ENCODE measurements at places on chromosomes 5 and 9.

GRCh38 chr5:89613222-89613956, 730.4 kb upstream of the MEF2C start:
- no peak for DNase-seq

- no peak for DNase-seq
These were observed 57.8 kb downstream of the BARX1 start for GRCh38 chr9:93897075-93897970.

DNA sequence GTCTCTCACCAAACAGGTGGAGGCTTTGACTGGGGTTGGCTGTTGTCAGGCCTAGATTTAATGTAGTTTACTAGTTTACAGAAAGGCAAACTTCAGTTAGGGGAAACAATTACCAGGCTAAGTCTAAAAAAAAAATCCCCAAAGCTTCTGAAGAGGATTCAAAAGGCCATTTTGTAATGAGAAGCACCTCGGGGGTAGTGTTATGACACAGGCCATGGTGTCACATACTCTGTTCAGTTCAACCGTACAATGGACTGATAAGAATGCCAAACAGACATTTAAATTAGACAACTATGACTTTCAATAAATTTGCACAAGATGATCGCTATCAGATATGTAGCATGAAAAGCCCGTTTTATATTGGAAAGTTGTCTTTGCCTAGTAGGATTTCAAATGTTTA, 120.1 kb upstream of the PCA3 start:
- DNase-seq: no peak

DNA sequence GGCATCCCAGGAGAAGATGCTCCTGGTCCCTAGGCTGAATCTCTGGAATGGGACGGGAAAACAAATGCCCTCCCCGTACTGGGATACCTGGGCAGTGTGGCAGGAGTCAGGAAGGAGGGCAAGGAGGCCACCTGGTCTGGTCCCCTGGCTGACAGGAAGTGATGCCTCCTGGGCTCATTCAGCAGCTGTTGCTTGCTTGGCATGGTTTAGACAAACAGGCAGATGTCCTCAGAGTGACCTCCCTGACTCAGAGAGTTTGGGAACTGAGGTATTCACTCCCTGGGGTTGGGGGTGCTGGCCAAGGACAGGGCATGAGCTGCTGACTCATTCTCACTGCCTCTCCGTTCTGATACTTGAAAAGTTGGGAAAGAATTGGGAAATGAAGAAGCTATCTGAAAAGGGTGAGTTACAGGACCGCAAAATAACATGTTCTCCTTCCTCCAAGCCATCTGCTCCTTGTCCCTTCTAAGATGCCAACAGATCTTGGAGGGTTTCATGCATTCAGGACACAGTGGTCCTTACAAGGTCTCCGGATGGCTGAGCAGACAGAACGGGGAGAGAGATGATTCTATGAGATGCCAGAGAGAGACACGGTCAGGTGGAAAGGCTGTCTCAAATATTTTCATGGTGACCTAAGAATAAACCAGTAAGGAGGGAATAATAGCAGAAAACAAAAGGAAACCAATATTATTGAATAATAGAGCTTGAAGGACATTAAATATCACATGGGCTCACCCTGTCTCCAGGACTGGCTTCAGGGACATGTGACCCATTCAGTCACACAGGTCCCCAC, 534.5 kb downstream of the BNC2 start:
- peak; percentile 22 for DNase-seq

DNA sequence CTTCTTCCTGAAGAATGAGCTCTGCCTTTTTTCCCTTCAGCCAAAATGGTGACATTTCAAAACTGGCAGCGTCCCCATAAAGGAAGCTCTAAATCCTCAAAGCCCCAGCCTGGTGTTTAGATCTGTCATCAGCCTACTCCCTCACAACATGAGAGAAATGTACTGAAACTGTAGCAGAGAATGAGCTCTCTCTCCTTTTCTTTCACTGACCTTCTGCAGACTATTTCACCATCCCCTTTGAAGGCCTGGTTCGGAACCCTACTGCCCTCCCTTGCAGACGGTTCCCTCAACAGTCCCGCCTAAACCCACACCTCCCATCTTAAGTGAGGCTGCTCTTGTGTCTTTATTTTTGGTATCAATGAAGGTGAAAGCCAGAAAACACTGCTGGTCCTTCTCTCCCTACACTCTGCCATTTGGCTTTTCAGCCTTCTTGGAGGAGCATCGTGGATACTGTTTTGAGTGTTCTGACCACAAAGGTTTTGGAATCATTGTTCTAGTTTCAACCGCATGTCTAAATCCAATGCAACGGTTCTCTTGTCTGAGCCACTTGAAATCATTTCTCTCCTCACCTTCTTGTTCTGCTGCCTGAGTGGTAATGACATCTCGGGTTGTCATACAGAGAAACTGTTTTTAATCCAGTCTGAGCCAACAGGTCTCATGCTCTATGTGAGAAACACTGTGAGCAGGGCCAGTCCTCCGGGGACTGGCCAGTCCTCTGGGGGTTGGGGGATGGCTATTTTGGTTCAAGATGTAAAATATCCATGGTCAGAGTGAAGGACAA, 39.0 kb downstream of the ITK start:
- DNase-seq: no peak

GRCh38 chr5:90131383-90132133, 278.0 kb downstream of the CETN3 start:
- no peak for DNase-seq

DNA sequence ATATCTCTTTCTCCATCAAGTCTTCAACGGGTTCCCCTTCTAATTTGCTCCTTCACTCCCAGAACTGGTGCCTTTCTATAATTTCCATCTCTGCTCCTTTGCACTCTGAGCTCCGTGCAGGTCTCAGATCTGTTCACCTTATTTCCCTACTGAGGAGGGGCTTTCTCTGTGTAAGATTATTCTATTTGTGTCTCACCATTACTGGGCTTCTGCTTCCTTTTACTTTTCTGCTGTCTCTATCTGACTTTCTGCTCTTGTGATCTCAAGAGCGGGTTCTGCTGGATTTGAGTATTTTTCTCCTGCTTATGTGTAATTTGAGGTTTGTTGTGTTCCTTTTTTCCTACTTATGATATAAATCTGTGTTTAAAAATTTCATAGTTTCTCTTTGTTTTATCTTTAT, 117.5 kb downstream of the PCSK5 start:
- DNase-seq: no peak

All from CD4-positive, alpha-beta T cell treated with Interleukin-1 beta for 1 hour (primary cell).